ENCODE measurements at places on chromosomes 6 and 20.

GRCh38 chr6:161418463-161418945 is 144.6 kb upstream of the AGPAT4 start:
- DNase-seq = peak; percentile 11

- DNase-seq = no peak
Observed at GRCh38 chr6:130152908-130153510, 69.7 kb downstream of the SAMD3 start.

DNA sequence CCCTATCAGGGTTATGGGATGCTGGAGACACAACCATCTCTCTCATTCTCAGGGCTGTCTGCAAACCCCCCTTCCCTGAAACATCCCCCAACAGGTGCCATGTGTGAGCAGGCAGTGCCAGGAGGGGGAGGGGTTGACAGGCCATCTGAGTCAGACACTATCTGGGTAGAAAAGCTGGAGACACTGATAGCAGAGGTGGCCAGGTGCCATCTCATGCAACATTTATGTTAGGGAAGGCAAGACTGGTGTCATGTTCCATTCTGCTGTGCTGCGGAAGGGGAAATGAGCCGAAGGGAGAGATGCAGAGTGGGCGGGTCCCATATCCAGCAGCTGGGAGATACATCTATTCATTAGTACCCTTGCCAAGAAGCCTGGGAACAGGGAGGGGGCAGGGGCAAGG is 3.5 kb downstream of the LHFPL5 start:
- peak; percentile 24 for DNase-seq

DNA sequence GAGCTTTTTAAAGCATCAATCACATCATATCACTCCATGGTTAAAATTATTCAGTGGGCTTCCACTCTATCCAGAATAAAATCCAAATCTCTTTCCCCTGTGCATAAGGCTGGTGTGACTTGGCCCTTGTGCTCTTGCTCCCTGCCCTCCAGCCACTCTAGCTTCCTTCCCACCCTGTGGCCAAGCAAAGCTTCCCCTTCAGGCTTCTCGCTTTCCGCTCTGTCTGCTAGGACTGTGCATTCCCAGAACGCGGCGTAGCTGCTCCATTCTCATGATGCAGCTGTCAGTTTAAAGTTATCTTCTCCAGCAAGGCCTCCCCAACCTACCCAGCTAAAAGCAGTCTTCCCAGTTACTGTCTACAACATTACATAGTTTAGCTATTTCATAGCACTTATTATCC is 19.4 kb upstream of the KCNK16 start:
- DNase-seq = no peak

- DNase-seq = no peak
Observed at GRCh38 chr6:103269581-103269980, 1590.1 kb downstream of the HACE1 start.

- no peak for DNase-seq
Observed at GRCh38 chr20:21509597-21510371, 4.1 kb downstream of the NKX2-2 start.

DNA sequence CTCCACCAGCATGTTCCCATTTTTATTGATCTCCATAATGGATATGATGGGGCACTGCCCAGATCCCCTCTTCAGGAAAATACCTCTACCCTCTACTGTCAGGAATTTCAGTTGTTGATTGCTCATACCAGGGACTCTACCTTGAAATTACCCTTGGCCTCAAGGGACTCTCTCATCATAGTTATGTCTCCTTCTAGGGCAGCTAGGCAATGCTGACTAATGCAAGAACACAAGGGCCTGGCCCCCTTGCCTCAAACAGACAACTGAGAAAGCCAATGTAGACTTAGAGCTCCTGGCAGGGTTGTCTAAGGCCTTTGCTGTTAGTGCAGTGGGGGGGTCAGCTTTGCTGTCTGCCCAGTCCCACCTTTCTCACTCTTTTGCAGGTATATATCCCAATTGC is 493.1 kb downstream of the BTBD3 start:
- DNase-seq = no peak

DNA sequence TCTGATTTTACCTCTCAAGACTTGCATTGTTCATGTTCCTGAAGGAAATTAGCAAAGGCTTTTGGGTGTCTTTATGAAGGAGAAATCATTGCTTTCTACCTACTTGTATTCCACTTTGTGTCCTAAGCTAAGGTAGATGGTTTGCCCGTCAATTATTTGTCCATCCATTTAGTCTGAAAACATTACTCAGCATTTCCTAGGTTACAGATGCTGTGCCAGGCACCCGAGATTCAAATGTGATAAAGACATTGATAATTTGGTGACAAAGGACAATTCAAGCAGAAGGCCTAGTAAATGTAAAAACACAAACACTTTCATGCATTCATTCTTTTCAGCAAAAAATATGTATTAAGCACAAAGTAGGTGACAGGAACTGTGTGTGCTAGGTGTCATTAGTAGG is 251.1 kb downstream of the FARS2 start:
- no peak for DNase-seq

- no peak for DNase-seq
Observed at GRCh38 chr20:63325021-63325471, 32.1 kb downstream of the COL20A1 start.

- DNase-seq = no peak
Observed at GRCh38 chr6:93474733-93475179, 55.4 kb upstream of the EPHA7 start.

DNA sequence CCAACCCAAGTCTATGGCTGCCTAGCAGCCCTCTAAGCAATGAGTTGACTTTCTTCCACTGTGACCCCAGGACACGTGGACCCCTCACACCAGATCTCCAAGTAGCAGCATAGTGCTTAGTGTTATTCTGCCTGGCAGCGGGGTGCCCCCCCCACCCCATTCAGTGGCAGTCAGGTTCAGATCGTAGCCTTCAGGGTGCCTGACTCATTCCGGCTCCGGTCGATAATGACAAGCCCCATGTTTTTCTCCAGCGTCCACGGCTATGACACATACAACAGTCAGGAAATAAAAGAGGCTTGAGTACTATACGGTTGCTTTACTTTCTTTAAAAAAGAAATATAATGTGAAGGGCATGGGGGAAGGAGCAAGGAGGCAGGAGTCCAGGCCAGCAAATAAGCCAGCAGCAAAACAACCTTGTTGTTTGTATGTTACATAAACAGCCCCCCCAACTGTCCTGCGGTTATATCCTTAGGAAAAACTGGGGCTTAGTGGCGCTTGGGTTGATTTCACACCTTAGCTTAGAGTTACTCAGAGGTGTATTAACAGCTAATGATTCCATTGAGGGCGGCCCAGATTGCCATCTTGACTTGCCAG is 23.1 kb downstream of the GNAS start:
- no peak for DNase-seq

- no peak for DNase-seq
Observed at GRCh38 chr6:148635070-148635743, 111.6 kb upstream of the UST start.

DNA sequence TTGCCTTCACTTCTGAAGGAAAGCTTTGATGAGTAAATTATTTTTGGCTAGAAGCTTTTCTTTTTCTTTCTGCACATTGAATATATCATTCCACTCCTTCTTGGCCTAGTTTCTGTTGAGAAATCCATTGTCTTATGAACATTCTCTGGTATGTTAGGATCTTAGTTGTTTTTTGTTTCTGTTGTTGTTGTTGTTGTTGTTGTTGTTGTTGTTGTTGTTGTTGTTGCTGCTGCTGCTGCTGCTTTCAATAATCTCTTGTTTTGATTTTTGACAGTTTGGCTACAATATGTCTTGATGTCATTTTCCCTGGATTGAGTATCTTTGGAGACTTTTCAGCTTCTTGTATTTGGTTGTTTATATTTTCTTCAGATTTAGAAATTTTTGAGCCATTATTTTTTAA is 836.5 kb upstream of the MAN1A1 start:
- no peak for DNase-seq

GRCh38 chr6:11381801-11382513 is 149.5 kb upstream of the NEDD9 start:
- DNase-seq = no peak

- DNase-seq = no peak
Observed at GRCh38 chr6:112683926-112684325, 336.8 kb downstream of the RFPL4B start.

DNA sequence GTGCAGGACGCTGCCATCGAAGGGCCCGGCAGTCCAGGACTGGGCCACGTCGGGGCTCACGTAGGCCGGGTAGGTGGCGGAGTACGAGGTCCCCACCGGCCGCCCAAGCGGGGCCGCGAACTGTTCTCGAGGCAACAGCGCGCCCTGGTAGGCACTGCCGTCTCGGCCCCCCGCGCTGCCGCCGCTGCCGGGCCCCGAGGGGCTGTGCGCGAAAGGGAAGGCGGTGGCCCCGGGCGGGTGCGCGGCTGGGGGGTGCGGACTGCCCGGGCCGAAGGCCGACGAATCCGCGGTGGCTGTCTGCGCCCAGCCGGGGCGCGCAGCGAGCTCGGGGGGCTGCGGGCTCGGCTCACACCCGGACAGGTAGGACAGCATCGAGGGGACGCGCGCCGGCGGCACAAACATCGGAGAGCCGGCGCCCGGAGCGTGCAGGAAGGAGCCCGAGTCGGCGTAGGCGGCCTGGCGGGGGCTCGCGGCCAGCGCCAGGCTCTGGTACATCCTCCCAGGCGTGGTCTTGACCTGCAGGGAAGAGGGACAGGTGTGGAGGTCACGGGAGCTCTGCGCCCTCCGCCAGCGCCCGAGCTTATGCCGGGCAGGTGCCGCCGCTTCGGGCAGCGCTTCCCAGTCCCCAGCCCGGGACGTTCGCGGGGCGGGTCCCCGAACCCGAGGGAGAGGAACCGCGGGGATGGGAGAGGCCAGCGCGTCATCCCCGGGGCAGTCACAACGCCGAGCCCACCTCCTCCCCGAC is 596 bp downstream of the GATA5 start:
- no peak for DNase-seq

GRCh38 chr20:39986173-39986904 is 702.7 kb downstream of the MAFB start:
- DNase-seq = peak; percentile 26

DNA sequence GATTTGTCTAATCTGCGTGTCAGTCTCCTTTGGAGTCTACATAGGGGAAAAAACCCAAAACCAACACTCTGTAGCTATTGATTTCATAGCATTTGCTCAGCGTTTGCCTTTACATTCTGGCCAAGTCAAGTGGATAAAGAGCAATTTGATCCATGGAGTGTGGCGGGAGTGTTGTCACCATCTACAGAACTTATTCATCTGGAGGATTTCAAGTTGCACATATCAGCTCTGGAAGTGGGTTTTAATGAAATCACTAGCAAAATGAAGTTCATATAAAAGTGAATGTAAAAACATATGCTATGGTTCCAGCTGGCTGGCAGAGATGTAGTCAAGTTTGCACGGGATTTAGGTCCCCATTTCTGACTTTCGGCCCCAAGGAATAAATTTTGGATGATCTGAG is 219.7 kb upstream of the SUPT3H start:
- peak; percentile 51 for DNase-seq

GRCh38 chr6:711925-712324 is 19.0 kb upstream of the EXOC2 start:
- DNase-seq = no peak

DNA sequence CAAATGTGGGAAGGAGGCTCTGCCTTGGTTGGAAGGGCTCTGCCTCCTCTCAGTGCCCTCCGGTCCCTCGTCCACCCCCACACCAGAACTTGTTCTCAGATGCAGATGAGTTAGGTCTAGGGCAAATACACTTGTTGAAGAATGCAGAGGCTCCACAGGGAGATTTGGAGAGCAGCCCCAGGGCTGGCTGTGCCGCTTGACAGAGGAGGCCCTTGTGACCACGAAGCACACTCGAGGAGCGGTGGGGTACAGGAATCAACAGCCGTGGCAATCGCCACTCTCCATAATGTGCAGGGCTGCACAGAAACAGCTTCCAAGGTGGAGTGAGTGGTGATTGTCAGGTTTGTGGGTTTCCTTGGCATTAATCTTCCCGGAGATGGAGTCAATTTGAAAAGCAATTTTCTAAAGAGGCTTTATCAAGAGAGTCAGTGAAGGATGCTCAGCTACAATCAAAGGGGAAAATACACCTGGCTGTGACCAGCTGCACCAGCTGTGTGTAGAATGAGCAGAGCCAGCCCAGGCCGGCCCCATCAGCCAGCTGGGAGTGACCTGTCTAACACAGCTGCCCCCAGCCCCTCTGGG is 59.5 kb downstream of the BFSP1 start:
- peak; percentile 82 for DNase-seq

DNA sequence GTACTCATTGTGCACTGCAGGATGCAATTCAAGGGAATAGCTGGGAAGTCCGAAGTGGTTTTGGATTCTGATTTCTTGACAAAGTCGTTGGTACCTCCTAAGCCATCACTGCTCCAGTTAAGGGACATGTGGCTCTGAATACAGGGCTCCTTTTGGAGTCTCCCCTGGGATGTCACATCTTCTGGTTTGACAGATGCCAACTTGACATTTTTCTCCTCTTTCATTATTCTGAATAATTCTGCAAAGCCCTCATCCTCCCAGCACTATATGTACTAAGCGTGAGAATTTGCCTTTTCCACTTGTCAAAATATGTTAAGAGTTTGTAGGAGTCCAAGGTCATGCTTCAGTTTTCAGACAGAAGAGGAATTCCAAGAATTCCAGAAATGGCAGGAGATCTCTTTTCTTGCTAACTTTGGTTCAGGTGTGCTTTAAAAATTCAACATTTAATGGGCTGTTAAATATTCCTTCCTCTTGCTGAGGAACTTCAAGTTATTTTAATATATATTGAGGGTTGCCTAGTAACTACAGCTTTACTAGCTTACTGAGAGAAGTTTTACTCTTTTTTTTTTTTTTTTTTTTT is 38.7 kb downstream of the DOK5 start:
- no peak for DNase-seq

GRCh38 chr20:24389686-24390085 is 79.7 kb upstream of the SYNDIG1 start:
- no peak for DNase-seq

DNA sequence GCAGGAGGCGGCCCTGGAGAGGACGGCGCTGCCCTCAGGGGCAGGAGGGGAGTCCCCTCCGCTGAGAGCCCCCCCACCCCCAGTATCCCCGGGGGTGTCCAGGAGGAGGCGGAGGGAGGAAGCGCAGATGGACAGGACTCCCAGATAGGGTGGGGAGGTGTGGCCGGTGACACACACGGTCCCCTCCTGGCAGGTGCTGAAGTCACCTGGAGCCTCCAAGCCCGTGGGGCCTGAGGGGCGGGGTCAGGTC is 1.4 kb downstream of the STMN3 start:
- peak; percentile 64 for DNase-seq

GRCh38 chr20:31472395-31473330 is 2.3 kb downstream of the DEFB124 start:
- no peak for DNase-seq

Data from NCI-H1417 (cell line).